ENCODE measurements at places on chromosomes 1 and 21.

GRCh38 chr1:181763736-181764135, 280.4 kb downstream of the CACNA1E start:
- no peaks in the 10 kb centered on the region for H3K27me3 ChIP-seq
- H3K36me3 ChIP-seq, result no peaks in the 10 kb centered on the region
- H3K27ac ChIP-seq, result no peak overlapping the region
- H3K4me1 ChIP-seq, result no peaks in the 10 kb centered on the region
- no peak overlapping the region for H3K4me3 ChIP-seq
- DNase-seq, result no peak

DNA sequence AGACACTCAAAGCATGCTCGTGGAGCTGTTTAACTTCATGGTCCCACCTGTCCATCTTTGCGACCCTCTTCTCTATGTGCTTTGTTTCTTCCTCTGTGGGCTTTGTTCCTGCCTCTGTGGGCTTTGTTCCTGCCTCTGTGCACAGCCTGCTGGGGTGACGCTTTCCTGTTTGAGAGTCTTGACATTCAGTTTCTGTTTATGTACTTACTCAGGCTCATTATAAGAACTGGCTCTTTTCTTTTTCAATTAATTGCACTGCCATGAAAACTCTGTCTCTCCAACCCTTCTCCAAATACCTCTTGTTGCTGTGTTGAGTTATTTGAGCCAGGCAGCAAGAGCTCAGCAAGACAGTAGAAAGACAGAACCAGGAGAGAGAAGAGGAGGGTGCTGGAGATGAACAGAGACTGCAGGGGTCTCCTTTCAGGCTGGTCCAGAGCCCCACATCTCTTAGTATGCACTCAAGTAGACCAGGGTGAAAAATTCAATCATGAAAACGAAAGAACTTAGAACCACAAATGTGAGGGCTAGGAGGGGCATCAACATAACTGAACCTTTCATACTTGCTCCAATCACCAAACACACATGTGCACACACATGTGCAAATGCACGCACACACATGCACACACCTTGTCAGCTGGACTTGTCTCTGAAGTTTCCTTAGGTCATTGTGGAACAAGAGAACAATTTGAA, 88.3 kb upstream of the SGIP1 start:
- peaks cover 6% of the 10 kb centered on the region for H3K4me1 ChIP-seq
- no peak overlapping the region for H3K4me3 ChIP-seq
- DNase-seq, result no peak
- no peaks in the 10 kb centered on the region for H3K27me3 ChIP-seq
- H3K36me3 ChIP-seq, result no peaks in the 10 kb centered on the region

- no peak overlapping the region for H3K27ac ChIP-seq
- H3K4me1 ChIP-seq, result peaks cover under 1% of the 10 kb centered on the region
- no peak for DNase-seq
- no peak overlapping the region for H3K4me3 ChIP-seq
- no peaks in the 10 kb centered on the region for H3K27me3 ChIP-seq
- H3K36me3 ChIP-seq, result peaks cover 3% of the 10 kb centered on the region
Observed at GRCh38 chr1:51750218-51750617, 128.3 kb downstream of the NRDC start.

GRCh38 chr1:149849111-149849946, 50.0 kb upstream of the BOLA1 start:
- peak overlapping the region; percentile 71 for H3K4me3 ChIP-seq
- peaks cover 44% of the 10 kb centered on the region for H3K4me1 ChIP-seq
- H3K27ac ChIP-seq, result peak overlapping the region; percentile 80
- no peaks in the 10 kb centered on the region for H3K27me3 ChIP-seq

- peak overlapping the region; percentile 58 for H3K4me3 ChIP-seq
- DNase-seq, result no peak
- H3K27me3 ChIP-seq, result no peaks in the 10 kb centered on the region
- H3K27ac ChIP-seq, result peak overlapping the region; percentile 99
- no peaks in the 10 kb centered on the region for H3K36me3 ChIP-seq
Observed at GRCh38 chr1:15951341-15952153, 24.4 kb downstream of the ZBTB17 start.

All from thoracic aorta (tissue), 2 donors.